ELR (cell line): ENCODE measurements at places on chromosomes 5 and 9.

GRCh38 chr5:50745221-50745910, 78.9 kb downstream of the PARP8 start:
- DNase-seq: no peak

DNA sequence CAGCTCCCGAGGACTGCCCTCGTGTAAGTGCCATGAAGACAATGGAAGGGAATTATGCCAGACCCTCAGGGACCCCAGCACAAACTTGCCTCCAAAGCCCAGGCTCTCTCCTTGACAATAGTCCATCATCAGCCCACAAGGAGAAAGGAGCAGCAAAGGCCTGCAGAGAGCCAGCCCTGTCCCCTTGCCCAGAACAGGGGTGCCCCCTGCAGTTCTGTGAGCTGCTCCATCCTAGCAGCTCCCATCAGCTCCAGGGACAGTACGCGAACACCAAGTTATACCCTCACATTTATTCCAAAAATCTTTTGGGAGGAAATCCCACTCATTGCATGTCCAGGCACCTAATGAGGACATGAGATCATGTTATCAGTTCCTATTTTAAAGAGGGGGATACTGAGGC, 11.1 kb downstream of the BARX1 start:
- DNase-seq: no peak

DNA sequence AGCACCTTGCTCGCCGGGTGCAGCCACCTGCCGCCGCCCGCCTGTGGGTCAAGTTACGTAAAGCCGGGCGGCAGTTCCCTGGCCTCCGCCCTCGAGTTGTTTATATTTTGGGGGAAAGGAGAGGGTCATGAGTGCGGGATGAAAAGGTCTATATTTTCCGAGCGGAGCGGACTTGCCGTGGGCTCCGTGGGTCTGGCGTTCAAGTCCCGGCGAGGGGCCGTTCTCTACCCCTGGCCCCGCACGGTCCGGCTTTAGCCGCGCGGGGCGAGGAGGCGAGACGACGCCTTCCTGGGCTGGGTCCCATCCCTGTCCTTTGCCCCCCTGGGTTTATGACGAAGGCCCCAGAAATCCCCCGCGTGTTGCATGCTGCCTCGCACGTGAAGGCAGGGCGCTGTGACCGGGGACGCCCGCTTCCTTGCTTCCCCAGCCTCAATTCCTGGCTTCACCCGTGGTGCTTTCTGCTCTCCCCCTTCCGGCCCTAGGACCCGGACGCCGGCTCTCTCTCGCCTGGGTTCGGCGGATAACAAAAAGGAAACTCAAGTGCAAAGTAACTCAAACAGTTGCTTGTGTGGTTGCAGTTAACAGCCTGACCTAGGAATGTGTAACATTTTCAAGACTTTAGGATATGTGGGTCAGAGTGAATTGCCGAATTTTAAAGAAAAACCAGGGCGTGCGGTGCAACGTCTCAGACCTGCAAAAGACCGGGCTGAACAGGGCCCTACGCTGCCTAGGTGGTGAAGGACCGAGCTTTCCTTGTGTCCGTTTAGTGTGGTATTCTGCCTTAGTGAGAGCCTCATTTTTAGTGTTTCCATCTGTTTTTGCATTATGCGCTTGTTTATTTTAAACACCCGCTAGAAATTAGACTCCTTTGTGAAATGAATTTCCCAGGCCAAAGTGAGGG, 810 bp downstream of the VPS13A start:
- peak; percentile 73 for DNase-seq

DNA sequence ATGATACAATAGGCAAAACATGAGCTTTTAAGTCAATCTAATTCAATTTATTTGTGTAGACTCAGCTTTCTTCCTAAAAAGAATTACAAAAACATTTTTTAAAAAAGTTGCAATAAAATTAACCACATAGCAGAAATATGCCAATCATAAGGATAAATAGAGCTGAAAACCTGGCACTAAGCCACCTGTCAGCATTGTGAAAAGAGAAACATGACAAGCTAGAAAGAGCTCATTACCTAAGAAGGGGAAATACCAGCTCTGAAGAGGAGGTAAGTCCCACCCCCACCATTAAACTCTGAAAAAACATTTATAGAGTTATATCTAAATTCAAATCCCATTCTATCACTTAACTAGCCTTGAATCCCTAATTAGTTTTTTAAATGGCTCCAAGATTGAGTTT, 372.9 kb downstream of the OSTF1 start:
- no peak for DNase-seq

DNA sequence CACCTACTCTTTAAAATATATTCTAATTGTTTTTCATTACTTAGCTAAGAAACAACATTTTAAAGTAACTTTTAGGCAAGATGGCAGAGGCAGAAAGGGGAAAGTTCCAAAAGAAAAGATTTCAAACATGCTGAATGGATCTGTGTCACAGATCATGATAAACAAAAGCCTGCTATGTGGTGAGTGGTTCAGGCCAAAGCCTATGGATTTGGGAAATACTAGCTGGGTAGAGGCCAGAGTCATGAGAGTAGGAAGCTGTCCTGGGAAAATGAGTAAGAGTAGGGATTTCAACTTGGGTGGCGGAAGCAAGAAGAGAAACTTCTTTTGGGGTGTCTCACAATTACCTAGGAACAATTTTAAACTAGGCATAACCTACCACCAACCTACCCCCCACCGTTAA, 68.7 kb upstream of the GRHPR start:
- no peak for DNase-seq

- DNase-seq: peak; percentile 33
Measured at GRCh38 chr5:40386289-40386688, 293.4 kb upstream of the PTGER4 start.

- DNase-seq: no peak
Measured at GRCh38 chr9:3398232-3398648, 127.6 kb downstream of the RFX3 start.

- DNase-seq: no peak
Measured at GRCh38 chr5:99138911-99139310, 210.1 kb upstream of the CHD1 start.

DNA sequence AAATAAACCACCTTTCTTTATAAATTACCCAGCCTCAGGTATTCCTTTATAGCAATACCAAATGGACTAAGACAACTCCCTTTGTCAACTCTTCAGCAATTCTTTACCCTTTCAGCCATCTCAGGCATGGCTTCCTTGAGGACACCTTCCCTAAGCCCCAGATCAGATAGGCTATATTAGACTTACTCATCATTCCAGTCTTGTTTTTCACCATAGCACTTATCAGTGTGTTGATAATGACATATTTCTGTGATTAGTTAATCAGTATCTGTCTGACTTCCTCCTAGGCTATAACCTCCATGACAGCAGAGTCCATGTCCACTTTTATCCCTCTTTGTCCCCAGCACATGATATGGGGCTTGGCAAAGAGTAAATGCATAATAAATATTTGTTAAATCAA, 238.1 kb downstream of the ACTL7B start:
- no peak for DNase-seq

GRCh38 chr5:56011835-56012234, 17.1 kb upstream of the IL6ST start:
- peak; percentile 96 for DNase-seq

- peak; percentile 69 for DNase-seq
Measured at GRCh38 chr9:115121181-115121580, 3.2 kb upstream of the TNC start.

DNA sequence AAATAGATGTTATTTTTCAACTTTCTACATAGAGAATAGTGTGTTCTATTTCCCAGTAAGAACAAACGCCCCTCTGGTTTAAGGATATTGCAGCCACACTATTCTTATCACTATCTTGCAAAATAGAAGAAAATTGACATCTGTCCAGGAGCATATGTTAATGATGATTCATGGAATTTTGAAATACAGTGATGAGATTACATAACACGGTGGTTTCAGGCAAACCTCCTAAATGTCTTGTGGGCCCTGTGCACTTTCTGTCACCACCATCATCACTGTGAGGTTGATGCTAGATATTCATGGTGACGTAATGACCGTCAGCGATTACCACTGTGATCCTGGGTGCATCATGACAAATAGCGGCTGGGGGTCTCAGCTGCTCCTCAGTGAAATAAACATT, 48.1 kb downstream of the CFAP90 start:
- no peak for DNase-seq
